ENCODE measurements at places on chromosomes 3 and 15.

DNA sequence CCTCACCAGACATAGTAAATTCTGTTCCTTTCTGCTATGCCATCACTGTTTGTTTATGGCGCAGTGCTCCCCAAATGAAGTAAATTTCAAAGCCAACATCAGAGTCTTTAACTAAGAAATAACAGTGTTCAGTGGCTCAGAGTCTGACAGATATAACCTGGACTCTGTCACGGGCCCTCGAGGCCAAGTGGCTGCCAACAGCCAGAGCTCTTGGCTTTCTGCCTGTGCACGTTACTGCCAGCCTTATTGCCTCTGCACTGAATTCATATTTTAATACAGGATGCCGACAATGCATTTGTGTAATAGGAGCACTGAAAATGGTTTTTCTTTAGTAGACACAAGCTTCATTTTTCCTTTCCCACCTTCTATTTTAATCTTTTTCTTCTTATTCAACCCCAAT, 219.9 kb downstream of the NLGN1 start:
- DNase-seq = no peak

- no peak for DNase-seq
Observed at GRCh38 chr15:98838387-98839259, 169.0 kb downstream of the PGPEP1L start.

- no peak for DNase-seq
Observed at GRCh38 chr3:58568572-58569286, 8.5 kb downstream of the FAM107A start.

DNA sequence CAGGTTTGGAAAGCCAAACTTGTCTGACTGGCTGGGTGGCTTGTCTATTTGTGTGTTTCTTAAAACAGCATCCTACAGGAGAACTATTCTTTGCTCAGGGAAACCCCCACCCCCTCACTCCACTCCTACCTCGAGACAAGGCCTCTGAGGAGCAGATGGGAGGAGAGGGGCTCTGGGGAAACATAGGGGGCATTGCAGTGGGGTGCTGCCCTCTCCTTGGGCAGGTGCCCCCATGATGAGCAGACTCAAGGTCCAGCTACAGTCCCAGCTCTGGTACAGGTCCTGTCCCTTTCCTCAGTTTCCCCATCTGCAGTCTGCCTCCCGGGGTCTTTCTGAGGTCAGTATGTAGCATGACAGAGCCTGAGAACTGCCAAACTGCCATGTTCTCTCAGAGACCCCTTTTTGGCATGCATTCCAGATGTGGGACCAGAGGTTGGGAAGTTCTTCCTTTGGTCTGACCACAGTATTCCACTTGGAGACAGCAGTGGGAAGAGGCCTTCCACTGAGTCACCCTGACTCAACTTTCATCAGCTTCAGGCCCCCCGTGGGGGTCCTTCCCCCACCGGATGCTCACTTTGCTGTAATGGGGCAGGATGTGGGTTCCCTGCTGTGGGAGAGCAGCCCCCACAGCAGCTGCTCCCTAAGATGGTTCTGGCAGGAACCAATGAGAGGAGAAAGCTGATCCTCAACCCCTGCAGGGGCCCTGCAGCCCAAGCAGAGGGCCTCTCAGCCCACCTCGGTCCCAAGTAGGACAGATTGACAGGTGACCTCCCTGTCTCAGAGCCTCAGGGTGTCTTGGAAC, 32.3 kb upstream of the CYP11A1 start:
- peak; percentile 66 for DNase-seq

DNA sequence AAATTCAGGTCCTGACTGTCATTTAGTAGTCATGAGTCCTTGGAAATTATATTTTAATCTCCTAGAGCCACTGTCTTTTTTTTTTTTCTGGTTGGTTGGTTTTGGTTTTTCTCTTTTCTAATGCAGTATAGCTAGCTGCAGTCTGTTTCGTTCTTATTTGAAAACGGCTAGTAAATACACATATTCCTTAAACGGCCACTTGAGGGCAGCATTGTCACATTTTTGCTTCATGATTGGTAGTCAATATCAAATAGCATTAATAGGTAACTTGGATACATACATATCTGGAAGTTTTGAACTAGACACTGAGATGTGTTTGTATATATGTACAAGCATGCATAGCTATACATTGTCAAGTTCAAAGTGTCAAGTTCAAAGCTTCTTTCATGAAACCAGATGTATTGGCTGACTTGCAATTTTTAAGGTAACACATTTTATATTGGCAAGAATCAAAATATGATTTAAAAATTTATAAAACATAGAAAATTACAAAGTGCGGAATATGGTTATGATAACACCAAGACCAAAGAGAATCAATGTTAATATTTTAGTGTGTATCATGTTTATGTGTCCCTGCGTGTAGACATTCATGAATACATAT, 22.5 kb downstream of the GABRA5 start:
- peak; percentile 16 for DNase-seq

- no peak for DNase-seq
Observed at GRCh38 chr3:61589856-61590255, 28.5 kb downstream of the PTPRG start.

- DNase-seq = no peak
Observed at GRCh38 chr3:128727485-128727884, 1.5 kb downstream of the RAB7A start.

DNA sequence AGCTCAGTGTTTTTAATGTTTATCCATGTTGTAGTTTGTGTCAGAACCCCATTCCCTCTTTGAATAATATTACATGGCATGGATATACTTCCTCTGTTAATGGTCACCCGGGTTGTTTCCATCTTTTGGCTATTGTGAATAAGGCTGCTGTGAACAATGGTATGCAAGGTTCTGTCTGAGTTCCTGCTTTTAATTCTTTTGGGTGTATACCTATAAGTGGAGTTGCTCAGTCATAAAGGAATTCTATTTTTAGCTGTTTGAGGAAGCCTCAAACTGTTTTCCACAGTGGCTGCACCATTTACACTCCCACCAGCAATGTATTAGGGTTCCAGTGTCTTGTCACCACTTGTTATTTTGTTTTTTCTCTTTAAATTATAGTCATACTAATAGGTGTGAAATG, 99.6 kb downstream of the SLC25A26 start:
- no peak for DNase-seq

DNA sequence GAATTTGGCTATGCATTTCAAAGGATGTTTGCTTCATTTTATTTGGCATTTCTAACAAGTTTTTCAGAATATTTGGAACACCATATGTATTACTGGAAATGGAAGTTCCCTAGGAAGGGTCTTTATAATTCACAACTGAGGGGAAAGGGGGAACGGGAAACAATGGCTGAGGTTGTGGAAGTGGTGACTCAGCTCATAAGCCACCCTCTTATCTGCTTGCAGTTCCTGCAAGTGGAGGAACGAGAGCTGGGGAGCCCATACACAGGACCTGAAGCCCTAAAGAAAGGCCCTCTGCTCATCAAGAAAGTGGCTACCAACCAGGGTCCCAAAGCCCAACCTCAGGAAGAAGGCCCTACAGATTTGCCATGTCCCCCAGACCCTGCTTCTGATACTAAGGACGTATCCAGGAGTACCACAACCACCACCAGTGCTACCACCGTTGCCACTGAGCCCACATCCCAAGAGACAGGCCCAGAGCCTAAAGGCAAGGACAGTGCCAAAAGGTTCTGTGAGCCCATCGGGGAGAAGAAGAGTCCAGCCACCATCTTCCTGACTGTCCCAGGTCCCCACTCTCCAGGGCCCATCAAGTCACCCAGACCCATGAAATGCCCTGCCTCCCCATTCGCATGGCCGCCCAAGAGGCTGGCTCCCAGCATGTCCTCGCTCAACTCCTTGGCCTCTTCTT, 37.9 kb downstream of the ESYT3 start:
- DNase-seq = no peak

- DNase-seq = no peak
Observed at GRCh38 chr3:120823156-120823555, 80.6 kb downstream of the GTF2E1 start.

GRCh38 chr3:25385807-25386460, 42.1 kb upstream of the RARB start:
- DNase-seq = no peak

DNA sequence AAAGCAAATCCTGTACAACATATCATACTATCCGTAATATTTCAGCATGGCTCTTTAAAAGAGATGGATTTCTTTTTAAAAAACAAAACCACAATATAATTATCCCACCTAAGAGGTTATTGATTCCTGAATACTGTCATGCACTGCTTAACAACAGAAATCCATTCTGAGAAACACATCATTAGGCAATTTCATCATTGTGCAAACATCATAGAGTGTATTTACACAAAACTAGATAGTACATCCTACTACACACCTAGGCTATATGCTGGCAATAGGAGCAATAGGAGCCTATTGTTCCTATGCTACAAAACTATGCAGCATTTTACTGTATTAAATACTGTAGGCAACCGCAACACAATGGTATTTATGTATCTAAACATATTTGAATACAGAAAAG, 242.0 kb downstream of the NEK10 start:
- no peak for DNase-seq

DNA sequence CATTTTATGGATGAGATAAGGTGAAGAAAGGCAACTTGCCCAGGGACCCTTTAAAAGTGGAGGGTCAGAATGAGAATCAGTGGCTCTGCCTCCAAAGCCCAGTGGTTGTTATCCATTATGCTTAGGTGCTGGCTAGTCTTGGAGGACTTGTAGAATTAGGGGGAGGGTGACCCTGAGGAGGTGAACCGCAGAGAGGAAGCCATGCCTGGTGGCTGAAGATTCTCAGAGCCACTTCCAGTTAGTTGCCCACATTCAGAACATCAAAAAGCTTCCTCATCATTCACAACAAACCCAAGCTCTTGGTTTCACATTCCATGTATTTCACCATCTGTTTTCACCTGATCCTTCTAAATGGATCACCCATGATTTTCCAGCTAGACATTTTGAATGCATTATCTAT, 11.2 kb downstream of the EBLN2 start:
- no peak for DNase-seq

DNA sequence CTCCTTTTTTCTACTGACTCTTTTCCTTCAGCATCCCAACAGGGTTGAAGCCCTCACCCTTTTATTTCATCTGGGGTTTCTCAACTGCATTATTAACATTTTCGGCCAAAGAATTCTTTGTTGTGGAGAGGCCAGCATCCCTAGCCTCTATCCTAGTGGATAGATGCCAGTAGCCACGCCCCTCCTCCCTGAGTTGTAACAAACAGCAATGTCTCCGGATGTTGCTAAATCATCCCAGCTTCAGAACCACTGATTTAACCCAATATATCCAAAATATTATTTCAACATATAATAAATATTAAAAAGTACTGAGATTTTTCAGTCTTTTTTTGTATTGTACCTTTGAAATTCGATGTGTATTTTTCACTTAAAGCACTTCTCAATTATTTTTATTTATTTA, 2.0 kb upstream of the RNF111 start:
- no peak for DNase-seq

DNA sequence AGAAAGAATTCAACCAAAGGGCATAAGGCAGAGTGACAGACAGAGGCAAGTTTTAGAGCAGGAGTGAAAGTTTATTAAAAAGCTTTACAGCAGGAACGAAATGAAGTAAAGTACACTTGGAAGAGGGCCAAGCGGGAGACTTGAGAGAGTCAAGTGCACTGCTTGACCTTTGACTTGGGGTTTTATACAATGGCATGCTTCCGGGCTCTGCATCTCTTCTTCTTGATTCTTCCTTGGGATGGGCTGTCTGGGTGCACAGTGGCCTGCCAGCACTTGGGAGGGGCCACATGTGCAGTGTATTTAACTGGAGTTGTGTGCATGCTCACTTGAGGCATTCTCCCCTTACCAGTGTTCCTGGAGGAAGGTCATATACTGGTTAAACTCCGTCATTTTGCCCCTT, 30.4 kb upstream of the KLHL25 start:
- no peak for DNase-seq

GRCh38 chr15:34332553-34333120, 4.9 kb downstream of the SLC12A6 start:
- DNase-seq = no peak

DNA sequence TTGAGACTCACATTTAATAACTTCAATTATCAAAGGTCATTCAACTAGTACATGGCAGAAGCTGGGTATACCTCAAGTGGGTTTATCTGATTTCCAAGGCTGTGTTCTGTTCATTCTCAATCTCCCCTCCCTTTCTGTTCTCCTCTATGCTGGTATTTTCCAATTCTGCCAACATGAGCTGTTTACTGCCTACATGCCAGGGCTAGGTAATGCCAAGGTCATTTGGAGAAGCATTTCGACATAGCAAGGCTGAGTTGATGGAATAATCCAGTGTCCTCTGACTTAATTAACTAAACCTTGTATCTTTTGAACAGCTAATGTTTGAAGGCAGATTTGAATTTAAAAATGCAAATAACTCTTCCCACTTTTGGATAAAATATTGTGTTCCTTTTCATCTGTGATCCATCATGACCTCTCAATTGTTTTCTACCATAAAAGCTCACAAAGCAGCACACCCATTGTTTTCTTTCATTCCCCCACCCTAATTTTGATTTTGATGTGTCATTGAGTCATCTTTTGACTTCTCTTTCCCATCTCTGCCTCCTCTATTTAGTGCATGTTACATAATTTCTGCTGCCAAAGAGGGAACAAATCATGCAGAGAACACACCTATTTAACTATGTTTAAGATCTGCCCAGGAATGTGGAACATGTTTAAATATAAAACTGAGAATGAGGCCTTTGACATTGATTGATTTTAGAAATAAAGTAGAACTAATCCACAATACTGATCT, 308.8 kb upstream of the NR2E3 start:
- DNase-seq = no peak

GRCh38 chr15:36361351-36361870, 218.0 kb upstream of the CDIN1 start:
- no peak for DNase-seq

- no peak for DNase-seq
Observed at GRCh38 chr3:64796607-64797399, 109.0 kb upstream of the ADAMTS9 start.

DNA sequence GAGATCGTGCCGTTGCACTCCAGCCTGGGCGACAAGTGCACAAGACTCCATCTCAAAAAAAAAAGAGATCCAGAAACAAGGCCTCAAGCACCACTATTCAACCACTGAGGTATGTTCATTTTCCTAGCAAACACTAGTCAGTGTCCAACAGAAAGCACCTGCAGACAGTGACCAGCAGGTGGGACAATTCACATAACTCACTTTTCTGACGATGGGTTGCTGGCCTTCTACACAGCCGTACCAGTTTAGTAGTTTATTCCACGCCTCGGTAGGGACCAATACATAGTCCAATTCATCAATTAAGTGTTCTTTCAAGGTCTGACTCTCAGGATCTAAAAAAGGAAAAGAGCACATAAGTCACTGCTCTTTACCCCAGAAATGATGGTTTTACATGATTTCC, 12.4 kb downstream of the USP4 start:
- no peak for DNase-seq

GRCh38 chr15:84955089-84955848, 26.4 kb upstream of the PDE8A start:
- no peak for DNase-seq

GRCh38 chr15:72178976-72179585, 18.5 kb downstream of the GRAMD2A start:
- no peak for DNase-seq

GRCh38 chr15:78065973-78066946, 11.3 kb downstream of the TBC1D2B start:
- DNase-seq = no peak

- peak; percentile 28 for DNase-seq
Observed at GRCh38 chr3:169147238-169148008, 516.1 kb downstream of the MECOM start.

- no peak for DNase-seq
Observed at GRCh38 chr15:55863911-55864310, 121.0 kb upstream of the PRTG start.

- DNase-seq = no peak
Observed at GRCh38 chr15:95567686-95568085, 762.8 kb upstream of the NR2F2 start.

Measured in skeletal muscle cell (primary cell).